ENCODE measurements at places on chromosomes 7 and 10. TPM values are rescaled to one million over a fixed set of nuclear protein-coding genes. Genes with fewer than 3 reads are reported as not detected.

GRCh38 chr10:126661356-126661755 is 9.1 kb downstream of the C10orf90 start:
- ATAC-seq, result no peak

Gene MYL10
- not detected for total RNA-seq

Gene BNIP3
- total RNA-seq, result 32.2 TPM

DNA sequence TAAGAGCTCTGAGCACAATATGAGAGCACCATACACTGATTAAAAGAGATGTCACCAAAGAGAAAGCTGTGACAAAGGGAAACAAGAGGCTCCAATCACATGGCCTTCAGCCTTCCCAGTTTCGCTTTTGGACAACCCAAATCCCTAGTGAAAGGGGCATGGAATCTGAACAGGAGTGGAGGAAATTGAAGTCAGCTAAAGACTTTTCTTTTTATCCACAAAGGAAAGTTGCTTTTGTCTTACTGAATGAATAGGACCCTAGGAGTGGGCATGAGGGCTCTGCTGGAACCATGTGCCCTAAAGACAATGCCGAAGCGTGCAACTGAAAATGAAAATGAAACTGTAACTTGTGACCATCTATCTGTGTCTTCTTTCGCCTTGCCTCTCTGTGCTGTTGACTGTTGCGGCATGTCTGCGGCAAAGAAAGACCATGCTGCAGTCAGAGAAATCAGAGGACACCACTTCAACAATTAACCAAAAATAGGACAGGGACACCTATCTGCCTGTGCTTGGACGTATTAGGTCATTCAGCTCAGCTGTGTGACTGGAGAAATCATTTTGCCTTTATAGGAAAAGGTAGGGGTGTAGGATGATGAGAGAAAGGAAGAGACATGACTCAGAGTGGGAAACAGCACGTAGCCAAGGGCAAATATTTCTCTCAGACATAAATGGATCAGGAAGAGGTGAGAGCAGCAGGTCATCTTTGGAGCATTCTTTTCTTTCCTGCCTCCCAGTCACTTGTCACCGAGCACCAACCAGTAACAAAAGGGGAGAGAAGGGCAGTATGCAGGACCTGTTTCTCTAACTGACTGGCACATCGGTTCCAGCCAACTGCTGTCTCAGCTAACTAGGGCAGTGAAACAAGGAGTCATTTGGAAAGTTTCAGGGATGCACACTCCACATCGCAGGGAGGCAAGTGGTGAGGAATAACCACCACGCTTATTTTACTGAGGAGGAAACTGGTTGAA is 12.3 kb downstream of the CAV2 start:
- peak; percentile 72 for ATAC-seq

GRCh38 chr10:72834183-72834825 is 59.2 kb upstream of the OIT3 start:
- peak; percentile 30 for ATAC-seq

- ATAC-seq, result no peak
Measured at GRCh38 chr7:19351341-19352304, 206.4 kb upstream of the FERD3L start.

Gene FGFR2
- 24.8 TPM for total RNA-seq

Gene CALML5
- total RNA-seq, result not detected

GRCh38 chr7:154504918-154505317 is 452.7 kb downstream of the DPP6 start:
- ATAC-seq, result no peak

GRCh38 chr10:23994459-23995046 is 214.4 kb upstream of the KIAA1217 start:
- ATAC-seq, result no peak

DNA sequence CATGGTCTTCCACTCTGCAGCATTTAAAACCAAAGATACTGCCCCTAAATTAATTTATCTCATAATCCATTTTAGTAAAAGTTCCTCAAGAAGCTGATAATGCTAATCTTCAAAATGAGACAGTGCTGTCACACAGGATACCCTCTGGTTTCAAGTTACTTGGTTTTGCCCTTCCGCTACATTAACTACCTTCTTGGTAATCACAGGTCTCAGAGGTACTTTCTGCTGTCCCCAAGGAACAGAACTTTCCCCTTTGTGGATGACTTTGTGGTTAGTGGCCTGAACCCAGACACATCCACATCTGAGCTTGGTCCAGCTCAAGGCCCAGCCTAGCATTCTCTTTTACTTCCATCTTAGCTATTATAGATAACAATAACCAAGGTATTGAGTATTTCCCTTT is 88.8 kb upstream of the TMEM26 start:
- no peak for ATAC-seq

Gene IFIT5
- total RNA-seq, result 21.1 TPM

GRCh38 chr7:30322271-30323005 is 38.0 kb downstream of the ZNRF2 start:
- ATAC-seq, result peak; percentile 34

DNA sequence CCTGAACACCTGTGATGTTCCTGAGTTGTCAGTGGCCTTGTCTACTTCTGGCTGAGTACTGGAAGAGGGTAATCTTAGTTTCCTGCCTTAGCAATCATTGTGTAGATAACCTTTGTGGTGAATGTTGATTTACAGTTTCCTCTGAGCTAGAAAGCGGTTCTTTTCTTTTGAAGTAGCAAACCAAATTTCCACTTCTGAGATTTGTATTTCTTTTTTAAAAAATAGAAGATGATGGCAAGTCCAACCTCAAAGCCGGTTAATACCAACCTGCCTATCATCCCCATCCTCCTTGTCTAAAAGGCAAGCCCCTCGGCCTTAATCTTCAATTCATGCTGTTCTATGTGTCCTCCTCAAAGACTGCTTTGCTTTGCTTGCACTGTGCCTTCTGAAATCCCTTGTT is 12.5 kb upstream of the PALS2 start:
- no peak for ATAC-seq

- ATAC-seq, result no peak
Measured at GRCh38 chr7:12584930-12585329, 14.4 kb downstream of the SCIN start.

Gene TET1
- 23.2 TPM for total RNA-seq

Gene INHBA
- 21.5 TPM for total RNA-seq

- ATAC-seq, result no peak
Measured at GRCh38 chr10:127968659-127969058, 61.8 kb downstream of the PTPRE start.

DNA sequence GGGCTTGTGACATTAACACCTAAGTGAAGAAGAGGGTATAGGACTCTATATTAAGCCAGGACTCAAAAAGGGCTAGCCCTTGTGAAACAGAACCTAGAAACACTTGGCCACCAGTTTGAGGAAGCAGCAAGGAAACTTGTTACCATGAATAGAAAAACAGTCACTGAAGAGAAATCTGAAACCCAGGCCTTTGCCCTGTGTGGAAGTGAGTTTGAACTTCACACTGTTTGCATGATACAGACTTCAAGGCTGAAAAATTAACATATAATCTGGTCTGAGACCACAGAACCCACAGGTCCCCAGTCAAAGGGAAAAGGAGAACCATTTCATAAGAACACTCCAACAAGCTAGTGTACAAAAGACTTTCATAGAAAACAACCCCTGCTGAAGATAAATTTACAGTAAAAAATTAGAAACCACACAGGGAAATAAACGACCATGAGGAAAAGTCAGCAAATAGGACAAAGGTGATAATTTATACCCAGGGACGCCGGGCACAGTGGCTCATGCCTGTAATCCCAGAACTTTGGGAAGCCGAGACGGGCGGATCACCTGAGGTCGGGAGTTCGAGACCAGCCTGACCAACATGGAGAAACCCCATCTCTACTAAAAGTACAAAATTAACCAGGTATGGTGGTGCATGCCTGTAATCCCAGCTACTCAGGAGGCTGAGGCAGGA is 76.1 kb downstream of the SKIDA1 start:
- no peak for ATAC-seq

GRCh38 chr7:128777156-128778123 is 1.8 kb upstream of the OPN1SW start:
- ATAC-seq, result no peak

DNA sequence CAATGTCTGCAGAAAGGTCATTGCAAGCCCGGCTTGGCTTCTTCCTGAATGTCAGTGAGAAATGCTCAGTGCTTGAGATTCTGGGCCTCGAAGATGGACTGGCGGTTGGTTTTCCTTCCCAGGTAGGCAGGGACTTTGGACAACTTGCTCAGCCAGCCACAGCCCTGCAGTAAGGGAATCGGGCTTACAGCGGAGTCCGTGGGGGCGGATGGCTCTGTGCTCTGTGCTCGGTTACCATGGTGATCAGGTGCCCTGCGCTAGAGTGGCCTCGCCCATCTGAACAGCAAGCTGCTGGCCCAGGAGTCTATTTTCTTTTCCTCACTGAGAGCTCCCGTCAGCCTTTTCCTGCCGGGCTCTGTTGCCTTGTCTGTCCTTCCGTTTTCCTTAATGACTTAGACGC is 77.8 kb upstream of the SH2B2 start:
- peak; percentile 68 for ATAC-seq

Gene ZMYND11
- 32.3 TPM for total RNA-seq

DNA sequence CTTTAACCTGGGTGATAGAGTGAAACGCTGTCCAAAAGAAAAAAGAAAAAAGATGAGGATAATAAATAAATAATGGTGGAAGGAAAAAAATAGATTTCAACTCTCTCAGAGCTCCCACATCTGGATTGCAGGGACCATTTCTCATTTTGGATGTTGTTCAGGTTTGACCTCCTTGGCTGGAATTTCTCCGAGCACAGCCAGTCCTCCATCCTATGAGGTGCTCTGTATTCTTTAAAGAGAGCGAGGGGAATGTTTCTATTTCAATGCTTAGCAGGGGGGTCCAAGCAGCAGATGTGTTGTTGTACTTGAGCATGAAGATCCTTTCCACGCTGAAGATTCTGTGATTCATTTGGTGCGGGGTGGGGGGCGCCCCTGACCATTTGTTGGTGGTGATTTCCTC is 17.7 kb upstream of the SEPHS1 start:
- ATAC-seq, result no peak

DNA sequence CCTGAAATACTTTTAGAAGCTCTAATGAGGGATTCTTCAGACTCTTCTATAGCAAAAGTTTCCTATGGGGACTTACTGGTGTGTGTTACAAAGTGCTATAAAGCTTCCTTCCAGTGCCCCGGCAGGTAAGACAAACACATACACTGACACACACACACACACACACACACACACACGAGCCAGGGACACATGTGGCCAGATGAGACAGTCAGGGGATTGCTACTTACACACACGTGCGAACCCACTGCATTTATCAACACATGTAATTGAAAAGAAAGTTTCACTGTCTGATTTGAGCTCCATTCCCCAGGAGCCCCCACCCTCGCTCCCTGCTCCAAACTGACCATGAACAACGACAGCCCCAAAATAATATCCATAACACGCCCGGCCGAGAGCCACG is 119.8 kb downstream of the PRPF18 start:
- no peak for ATAC-seq

Data from motor neuron (in vitro differentiated cells).